Right hindlimb (tissue), 1 donor: ENCODE measurements at places on chromosomes 12 and 14.
A peak's percentile ranks its signal among the peaks of the same experiment; 100 is the strongest.

- DNase-seq, result no peak
Observed at GRCh38 chr12:95742586-95742985, 48.0 kb downstream of the NTN4 start.

DNA sequence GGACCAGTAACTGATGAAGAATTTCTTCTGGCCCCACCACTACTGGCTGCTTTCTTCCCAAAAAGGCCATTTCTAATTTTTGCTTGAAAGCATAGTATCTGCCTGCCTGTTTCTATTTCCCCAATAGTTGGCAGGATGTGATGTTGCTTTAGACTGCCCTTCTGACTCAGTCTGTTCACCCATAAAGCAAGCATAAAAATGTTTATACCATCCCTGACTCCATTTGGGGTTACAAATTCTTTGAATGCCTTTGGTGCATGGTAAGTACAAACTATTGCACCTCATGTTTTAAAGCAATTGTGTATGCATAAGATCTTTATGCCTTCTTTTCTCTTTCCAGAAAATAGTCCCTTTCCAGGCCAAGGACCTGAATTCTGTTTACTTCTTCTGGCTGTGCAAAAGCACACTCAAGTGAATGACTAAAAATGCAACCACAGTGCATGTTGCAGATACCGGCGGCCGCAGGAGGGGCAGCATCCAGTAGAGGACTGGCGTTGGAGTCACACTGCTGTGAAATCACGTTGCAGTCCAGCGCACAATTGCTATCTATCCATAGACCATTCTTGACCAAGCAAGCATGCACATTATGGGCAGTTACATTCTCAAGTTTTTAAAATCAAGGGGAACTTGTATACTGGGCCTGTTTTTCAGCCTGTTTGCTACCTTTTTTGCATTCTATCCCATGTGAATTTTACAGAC lies 82.4 kb downstream of the SLC5A8 start:
- DNase-seq, result no peak

DNA sequence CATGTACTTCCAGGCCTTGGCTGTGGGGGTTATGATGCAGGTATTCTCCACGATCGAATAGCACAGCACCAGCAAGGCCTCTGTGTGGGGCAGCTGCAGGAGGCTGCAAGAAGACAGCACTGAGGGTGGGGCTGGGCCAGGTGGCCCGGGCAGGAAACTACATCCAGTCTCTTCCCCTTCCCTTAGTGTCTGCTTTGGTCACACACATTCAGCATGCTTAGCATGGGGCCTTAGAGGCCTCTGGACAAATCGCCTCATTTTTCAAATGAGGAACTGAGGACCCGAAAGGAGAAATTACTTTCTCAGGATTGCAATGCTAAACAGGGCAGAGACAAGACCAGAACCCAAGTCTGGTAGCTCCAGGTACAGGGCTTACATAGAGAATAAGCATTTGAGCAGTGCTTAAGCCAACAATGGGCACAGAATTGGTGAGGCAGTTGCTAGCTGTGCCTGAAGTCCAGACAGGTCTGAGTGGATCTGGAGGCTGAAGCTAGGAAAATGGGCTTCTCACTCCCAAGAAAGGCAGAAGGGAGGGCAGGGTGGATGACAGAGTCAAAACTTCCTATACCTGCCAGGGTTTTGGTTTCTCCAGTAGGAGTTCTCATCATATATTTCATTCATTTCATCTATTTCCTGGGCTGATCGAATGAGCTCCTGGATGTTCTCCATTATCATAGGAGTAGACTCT lies 3.5 kb downstream of the ACRBP start:
- DNase-seq, result no peak

DNA sequence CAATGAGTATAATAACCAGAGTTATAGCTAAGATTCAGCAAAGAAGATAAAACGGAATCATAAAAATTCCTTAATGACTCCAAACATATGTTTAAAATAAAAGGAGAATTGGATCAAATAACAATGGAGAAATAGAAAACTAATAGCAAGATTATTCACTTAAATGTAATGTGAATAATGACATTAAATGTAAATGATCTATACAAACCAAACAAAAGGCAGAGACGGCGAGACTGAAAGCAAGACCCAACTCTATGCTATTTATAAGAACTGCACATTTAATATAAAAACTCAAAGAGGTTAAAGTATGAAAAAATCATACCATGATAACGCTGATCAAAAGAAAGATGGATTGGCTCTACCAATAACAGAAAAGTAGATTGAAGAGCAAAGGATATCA lies 3.9 kb upstream of the TSHR start:
- no peak for DNase-seq

- DNase-seq, result no peak
Observed at GRCh38 chr12:104538891-104539462, 82.2 kb downstream of the CHST11 start.

DNA sequence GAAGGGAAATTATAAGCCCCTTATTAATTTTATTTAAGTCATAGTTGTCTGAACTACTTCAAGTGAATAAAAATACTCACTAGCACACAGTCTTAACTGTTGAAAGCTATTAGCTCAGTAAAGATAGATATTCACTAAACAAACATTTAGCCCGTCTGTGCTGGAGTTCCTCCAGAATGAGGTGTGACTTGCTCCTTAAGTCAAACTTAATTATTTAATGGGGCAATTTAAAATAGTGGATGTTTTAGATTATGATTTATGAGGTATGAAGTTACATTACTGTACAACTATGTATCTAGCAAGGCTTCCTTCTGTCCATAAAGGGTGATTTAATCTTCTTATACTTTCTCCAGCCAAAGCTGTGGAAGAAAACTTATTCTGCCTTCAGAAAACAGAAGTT lies 414.0 kb upstream of the FLRT2 start:
- DNase-seq, result no peak

DNA sequence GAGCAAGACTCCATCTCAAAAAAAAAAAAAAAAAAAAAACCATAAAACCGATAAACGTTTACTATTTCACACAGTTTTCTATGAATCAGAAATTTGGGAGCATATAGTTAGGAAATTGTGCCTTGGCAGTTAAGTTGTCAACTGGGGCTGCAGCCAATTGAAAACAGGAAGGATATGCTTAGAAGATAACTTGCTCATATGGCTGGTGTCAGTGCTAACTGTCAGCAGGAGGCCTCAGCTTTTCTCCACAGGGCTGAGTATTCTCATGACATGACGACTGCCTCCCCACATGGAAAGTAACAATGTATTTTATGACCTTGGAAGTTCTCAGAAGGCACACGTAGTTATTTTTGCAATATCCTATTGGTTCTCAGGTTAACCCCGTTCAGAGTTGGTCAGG lies 29.6 kb upstream of the OR5AU1 start:
- DNase-seq, result no peak

- DNase-seq, result no peak
Observed at GRCh38 chr12:109696485-109697269, 16.9 kb upstream of the FAM222A start.

- DNase-seq, result no peak
Observed at GRCh38 chr12:48866052-48866711, 512 bp upstream of the RND1 start.

DNA sequence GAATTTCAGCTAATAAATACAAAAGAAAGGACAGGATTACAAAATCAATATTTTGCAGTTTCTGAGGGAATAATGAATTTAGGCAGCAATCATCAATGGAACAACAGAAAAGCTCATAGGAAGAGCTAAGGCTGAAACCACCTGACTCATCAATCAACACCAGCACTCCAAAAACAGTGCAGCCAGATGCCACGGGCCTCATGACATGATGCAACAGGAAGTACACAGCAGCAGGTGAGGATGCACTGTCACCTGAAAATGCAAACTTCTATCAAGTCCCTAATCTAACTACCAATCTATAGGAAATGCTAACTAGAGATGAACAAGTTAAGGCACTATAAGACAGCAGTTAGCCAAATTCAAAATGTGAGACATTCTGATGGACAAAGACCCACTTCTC lies 21.7 kb downstream of the GNS start:
- no peak for DNase-seq

DNA sequence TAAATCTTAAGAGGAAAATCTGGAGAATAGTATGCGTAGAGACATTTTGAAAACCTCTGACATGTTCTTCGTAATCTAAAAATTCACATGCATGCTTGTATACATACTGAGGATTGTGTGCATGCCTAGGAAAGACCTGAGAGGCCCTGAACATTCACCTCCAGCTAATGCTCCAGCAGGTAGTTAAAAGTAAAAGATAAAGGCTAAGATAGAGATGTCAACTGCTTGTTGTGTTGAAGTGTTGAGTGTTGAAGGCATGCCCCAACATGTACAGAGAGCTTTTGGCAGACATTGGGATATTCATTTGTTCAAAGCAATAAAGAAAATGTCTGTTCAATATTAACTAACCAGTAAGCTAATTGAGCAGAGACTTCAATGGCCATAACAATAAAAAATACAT lies 118.6 kb upstream of the SYT1 start:
- DNase-seq, result no peak

DNA sequence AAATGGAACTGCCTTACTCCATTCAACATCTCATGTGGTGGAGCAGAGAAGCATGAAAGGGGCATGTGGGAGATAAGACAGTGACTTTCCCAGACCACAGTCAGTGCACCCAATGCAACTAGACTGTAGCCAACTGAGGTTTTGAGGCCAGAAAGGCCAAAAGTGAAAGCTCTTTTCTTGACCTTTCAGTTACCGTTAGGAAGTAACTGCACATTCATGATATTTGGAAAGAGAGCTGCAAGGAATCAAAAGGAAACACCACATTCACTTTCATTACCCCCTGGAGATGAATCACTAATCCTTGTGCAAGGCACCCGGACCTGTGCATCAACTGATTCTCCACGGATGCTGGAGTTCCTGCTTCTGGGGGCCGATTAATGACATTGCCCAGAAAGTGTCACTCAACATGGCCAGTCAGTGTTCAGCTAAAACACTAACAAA lies 72.9 kb upstream of the ELK3 start:
- no peak for DNase-seq

DNA sequence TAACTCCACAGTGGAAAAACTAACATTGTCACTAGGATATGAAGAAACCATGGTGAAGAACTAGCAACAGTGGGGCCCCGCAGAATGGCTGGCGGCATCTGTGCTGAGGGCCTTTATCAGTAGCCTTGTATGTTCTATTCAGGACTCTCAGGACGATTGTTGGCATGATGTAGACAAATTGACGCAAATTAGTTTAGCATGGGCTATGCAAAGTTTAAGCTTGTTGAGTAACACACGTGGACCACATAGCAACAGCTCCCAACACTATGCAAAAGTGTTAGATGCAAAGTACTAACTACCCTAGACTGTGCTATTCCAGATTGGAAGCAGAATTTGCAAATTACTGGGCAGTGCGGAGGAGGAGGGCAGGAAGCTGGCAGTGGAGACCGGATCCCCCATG lies 38.2 kb upstream of the TMEM263 start:
- no peak for DNase-seq

DNA sequence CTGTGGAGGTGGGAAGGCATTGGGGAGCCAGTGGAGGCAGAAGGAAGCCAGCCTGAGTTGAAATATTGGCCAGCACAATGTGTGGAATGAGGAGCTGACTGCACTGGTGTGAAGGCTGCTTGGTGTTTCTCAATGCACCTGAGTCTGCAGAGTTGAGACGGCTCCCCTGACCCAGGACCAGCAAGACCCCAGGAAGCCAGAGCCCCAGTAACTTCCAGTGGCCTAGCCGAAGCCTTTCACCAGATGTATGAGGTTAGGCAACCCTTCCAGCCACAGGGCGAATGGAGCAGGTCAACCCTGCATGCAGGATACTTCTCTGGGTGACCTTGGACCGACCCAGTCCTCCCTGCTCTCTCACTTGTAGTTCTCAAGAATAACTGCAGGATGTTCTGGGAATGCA lies 12.9 kb upstream of the KRT73 start:
- no peak for DNase-seq

GRCh38 chr14:58792416-58792815 lies 154.7 kb downstream of the DACT1 start:
- no peak for DNase-seq

DNA sequence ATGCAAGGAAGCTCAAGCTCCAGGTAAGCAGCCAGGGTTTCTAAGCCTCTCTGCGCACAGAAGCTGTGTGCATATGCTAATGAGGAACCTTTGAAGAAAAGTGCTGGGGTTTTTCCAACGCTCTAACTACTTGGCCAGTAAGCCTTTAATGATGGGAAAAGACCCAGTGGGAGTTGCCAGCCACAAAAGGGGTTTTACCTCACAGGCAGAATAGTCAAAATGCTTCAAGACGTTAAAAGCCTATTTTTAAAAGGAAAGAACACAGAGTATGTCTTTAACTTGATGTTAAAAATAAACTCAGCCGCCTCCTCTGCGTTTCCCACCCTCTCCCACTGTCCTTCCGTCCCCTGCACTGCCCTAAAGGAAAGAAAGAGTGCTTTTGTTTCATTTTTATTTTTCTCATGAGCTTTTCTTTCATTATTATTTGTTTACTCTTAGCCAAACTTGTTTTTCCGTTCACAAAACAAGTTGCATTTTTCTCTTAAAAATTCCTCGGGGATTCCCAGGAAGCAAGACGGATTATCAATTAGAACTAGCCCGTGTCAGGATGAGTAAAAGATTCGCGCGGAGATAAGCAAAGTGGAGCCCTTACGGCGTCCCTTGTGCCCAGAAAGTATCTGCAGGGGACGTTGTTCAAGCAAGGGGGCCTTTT lies 209.8 kb upstream of the NUDT4 start:
- DNase-seq, result peak; percentile 51
